ENCODE measurements at places on chromosomes 1 and 21.
A peak's percentile ranks its signal among the peaks of the same experiment; 100 is the strongest.

DNA sequence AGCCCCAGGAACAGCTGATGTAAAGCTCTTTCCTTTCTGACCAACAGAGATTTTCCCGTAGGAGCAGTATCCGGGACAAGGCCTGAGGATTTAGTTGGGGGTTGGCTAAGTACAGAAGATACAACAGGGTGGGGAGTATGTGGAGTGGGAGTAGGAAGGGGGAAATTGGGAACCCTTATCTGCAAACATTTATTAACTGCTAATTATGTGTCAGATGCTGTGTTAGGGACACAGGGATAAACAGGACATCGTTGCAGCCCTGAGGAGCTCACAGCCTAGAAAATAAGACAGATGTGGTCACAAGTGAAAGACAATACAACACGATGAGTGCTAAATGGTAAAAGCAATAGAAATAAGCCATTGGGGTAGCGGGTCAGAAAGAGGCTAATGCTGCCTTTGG, 12.0 kb downstream of the CD84 start:
- DNase-seq, result no peak

DNA sequence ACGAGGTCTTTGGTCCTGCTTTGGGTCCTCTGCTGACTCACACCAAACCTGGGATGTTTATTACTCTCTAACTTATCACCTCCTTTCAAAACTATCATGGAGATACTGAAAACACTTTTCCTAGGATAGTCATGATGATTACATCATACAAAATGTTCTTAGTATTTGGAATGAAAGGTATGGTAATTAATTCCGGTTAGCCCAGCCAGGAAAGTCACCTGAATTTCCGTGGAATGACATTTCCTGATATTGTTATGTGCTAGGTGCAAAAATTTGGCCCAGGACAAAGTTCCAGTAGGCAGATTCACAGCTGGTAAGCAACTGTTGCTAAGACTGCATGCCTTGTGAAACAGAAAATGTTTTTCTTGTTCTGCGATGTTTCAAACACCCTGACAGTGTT, 203.4 kb downstream of the ZNF648 start:
- DNase-seq, result no peak

DNA sequence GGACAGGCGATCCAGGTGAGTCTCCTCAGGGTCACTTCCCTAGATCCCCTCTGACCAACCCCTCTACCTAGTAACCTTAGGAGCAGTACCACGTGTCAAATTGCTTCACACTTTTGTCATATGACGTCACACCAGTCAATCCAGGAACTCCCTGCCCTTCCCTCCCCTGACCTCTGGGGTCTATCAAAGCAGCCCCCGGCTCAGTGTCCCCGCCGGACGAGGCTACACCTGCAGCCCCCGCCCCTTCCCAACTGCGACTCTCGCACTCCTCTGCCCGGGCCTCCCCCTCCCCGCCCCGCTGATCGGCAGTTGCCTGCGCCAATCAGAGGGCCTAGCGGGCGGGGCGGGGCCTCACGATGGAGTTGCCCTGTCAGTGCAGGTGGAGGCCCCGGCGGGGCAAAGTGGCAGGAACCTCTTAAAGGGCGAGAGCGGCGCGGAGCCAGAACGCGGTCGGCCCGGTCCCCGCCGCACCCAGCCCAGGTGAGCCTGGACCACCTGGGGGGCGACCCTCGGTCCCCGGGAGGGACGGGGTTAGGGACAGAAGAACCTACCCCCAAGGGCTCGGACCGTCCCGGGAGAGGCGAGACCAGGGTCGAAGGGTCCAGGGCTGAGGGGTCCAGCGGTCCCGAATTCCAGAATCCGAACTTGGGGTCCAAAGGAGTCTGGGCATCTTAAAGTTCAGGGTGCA, 27.5 kb upstream of the EPB41 start:
- DNase-seq, result peak; percentile 16

DNA sequence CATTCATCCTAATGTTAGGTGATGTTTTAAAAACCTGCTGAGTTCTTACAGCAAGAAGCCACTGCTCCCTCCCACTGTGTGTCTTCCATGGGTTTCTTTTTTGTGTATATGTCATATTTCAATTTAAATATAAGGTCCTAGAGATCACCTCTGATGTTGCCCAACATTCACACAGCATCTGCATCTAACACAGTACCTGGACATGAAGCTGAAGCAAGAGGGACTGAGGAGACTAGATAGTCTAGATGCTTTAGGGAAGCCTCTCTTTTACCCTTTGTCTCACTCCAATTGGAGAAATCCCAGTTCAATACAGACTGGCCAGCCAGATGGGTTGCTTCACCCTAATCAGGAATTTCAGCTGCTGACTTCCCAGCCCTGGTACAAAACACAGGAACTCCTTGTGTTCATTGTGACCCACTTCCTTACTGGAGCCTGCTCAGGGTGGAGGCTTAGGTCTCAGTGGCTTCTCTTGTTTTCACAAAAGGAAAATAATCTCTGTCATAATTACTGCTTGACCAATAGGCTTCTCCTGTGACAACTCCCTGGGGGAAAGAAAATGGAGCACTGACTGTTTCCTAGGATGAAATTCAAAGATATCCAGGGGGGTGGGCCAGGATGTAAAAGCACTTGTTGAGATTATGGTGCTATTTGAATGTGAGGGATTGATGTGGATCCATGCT, 17.3 kb downstream of the BTG2 start:
- DNase-seq, result no peak

DNA sequence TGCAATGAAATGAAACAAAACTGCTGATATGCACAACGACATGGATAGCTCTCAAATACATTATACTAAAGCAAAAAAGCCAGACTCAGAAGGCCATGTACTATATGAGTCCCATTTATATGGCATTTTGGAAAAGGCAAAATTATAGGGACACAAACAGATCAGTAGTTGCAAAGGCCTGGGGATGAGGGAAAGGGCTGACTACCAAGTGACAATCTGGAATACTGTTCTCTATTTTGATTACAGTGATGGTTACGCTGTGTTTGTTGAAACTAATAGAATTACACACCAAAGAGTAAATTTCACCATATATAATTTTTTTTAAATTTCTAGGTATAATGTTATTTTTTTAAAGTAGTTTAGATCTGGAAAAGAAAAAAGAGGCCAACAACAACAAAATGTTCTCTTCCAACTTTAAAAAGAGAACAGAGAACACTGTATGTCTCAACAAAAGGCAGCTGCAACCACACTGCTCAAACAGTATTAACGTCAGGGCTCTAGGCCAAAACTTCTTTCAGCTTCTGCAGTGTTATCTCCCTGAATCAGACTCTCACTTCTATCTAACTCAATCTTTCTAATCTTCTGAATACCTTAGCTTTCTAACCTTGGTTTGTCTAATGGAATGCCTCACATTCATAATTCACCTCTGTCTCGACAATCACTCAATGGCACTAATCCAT, 75.8 kb downstream of the FOXJ3 start:
- DNase-seq, result peak; percentile 8

- no peak for DNase-seq
These were observed 104.1 kb upstream of the TMPRSS2 start for GRCh38 chr21:41611966-41612606.

- DNase-seq, result no peak
These were observed 10.9 kb upstream of the ALDH4A1 start for GRCh38 chr1:18913065-18913835.

DNA sequence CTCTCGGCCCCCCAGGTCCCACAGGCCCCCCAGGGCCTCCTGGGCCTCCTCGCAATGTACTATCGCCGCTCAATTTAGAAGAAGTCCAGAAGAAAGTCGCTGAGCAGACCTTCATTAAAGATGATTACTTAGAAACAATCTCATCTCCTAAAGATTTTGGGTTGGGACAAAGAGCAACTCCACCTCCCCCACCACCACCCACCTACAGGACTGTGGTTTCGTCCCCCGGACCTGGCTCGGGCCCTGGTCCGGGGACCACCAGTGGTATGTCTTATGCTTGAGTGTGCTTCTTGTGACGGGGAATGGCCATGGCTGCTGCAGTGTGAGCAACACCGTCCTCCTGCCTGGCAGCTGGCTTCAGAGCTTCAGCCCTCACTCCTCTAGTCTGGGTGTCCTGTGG, 70.2 kb upstream of the DYNLT5 start:
- no peak for DNase-seq
